AG08396 (cell line): ENCODE measurements at places on chromosomes 5 and 9.

DNA sequence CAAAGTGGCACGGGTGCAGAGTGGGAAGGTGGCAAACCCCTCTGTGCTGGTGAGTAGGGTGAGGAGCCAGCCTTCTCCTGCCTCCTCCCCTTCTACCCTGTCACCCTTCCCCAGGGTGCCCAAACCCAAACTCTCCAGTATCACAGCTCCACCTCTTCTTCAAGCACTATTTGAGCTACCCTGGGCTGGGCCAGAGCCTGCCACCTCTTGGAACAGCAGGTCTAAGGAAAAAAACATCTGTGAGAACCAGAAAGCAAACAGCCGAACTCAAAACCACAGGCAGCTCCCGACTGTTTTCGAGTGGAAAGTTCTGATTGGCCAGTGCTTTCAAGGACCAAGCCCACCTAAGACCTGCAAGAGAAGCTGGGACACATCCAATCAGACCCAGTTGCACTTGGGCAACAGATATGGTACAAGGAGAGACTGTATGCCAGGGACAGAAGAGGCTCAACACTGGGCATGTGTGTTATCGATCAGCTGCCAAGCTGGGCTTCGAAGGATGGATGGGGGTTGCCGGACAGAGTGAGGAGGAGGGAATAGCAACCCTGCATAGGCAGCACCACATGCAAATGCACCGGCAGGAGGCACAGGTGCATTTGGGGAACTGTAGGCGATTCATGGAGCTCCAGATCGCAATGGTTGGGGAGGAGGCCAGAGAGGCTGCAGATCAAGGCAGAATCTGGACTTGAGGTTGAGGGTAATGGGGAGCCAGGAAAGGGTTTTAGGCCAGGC, 19.7 kb downstream of the ACSL6 start:
- no peak for DNase-seq

GRCh38 chr5:147831465-147831864, at the start of gene SPINK1:
SPINK1 (minus strand) TSS chr5:147831671; CDS start chr5:147831577, 94 bp downstream.
- no peak for DNase-seq

- no peak for DNase-seq
Observed at GRCh38 chr5:100275631-100276030, 259.5 kb upstream of the FAM174A start.

- DNase-seq: no peak
Observed at GRCh38 chr5:10750909-10751308, 10.1 kb downstream of the DAP start.

DNA sequence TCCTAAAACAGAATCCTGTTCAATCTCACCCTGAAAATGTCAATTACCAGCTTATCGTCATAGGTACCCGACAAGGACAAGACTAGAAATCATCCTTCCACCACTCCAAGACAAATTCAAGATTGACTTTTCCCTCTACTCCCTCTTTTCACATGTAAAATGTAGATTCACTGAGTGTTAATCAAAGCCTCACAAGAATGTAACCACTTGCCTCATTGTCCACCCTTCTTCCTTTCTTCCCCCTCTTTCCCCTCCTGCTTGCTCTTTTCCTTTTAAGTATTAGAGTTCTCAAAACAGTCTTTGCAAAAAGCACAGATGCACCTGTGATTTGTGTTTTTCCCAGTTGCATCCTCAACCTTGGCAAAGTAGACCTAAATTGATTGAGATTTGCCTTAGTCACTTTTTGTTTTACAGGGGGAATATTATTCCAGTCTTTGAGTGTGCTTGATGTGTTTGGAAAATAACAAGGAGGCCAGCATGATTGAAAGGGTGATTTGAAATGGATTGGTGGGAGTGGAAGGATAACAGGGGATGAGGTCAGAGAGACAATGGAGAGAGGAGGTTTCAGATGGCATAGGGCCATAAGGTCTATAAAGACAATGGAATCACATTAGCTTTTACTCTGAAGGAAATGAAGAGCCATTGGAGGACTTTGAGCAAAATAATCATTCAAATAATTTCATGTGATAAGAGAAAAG, 231.3 kb upstream of the TYRP1 start:
- DNase-seq: no peak

DNA sequence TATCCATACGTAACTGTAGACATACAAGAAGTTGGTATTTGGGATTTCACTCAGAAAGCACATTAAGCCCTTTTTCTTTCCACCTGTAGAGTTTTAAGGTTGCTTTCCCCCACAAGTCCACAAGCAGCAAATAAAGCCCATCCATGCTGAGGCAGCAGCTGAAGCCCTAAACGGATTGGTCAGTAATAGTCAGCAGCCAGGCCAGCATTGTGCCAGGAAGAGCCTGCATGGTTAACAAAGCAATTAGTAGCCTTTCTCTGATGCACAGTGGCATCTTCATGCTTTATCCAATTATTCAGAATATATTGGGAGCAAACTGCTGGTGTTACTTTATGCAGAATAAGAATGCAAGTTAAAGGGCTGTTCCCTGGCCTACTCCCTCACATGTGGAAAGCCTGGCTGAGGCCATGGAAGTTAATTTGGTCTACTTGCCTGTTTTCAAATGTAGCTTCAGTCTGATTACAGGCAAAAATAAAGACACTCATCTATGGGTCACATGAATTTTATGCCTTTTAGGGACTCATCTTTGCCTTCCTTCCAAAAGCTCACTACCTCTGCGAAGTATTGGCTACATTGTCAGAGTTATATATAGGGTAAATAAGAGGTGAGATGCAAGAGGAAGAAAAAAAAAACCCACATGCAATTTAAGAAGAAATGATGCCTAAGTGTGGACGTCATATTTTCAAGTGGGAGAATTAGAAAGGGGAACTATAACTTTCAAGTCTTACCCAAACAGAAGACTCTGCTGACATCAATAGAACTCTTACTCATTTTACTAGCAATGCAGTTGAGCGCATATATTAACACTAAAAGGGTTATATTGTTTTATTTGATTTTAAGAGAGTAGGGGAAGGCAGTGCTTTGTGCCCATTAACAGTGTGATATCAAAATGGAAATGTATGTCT, 15.9 kb downstream of the EBF1 start:
- no peak for DNase-seq

GRCh38 chr5:40494631-40495236, 185.0 kb upstream of the PTGER4 start:
- DNase-seq: peak; percentile 16

- DNase-seq: no peak
Observed at GRCh38 chr5:86974955-86975354, 292.7 kb upstream of the RASA1 start.

DNA sequence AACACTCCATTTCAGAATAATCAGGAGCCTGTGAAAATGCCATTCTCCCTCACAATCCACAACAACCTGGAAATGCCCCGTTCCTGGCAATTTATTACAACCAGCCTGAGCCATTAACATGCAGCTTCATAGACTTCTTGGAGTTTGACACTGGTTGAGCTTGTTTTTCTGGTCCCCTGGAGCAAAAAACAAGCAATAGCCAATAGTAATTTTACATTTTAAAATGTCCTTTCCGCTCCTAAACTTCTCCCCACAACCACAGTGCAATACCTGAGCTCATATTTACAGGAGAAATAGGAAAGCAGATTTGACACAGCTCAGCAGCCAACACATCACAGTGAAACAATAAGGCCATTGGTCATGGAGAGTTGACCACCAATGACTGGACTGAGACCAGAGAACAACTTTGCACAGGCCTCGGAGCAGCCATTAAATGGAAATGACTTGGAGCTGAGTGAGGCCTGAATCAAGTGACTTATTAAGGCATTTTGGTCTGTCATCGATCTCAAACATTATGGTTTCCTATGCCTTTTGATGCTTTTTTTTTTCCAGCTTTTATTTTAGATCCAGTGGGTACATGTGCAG, 73.0 kb downstream of the ENC1 start:
- DNase-seq: no peak

DNA sequence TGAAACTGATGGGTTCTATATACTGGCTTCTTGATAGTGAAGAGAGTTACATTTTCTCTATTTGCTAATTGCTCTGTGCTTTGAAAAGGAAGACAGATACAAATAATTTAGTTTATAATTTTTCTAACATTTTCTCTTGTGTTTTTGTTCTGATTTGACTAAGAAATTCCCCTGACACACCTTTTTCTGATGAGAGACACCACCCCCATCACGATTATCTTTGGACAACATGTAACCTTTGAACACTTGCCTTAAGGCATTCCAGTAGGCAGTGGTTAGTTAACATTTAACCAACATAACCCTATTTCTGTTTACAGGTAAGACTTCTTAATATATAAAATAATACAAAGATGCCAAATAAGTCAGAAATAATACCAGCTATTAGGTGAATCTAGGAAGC, 4.1 kb upstream of the PTBP3 start:
- DNase-seq: no peak

DNA sequence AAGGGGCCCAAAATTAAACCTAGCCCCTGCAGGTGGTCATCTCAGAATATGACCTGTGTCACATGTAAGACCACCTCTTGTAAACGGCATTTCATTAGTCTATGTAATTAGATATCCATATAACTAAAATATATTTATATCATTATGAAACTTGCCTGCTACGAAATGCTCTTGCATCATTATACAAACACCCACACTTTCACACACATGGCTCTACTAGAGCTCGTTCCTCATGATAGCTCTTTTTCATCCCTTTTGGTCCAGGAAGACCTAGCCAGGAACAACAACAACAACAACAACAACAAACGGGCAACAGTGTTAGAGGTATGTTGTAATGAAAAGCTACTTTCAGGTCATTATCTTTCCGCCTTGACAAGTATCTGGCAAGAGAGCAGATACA, 58.6 kb downstream of the LHFPL2 start:
- no peak for DNase-seq

DNA sequence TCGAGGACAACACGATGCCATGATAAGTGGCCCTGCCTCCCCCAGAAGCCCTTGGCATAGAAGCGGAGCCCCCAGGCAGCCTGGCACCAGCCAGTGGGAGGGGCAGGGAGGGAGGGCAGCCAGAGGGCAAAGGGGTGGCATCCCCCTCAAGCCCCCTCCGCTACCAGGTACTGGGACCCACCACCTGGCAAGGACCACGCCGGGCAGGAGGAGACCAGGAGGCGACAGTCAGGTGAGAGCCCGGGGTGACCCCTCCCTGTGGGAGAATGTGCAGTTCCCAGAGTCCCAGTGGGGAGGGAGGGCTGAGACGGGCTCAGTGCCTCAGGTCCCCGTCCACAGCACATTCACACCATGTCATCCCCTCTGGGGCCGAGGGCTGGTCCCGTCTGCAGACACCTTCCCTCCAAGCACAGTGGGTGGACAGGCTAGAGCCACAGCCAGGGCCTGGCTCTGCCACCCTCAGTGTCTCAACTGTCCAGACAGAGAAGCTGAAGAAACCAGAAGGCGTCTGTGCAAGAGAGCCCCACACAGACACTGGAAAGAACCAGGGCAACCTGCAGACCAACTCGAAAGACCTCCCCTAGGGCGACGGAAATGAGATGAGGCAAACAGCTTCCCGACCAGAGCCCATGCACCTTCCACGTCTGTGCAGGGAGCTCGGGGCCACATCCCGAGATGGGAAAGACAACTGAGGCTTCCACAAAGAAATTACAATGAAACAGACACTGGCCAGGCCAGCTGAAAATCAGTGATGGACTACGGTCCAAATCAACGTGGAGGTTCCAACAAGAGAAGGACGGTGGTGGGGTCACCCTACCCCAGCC, 11.1 kb downstream of the BRD3 start:
- DNase-seq: no peak

- DNase-seq: no peak
Observed at GRCh38 chr5:76590027-76590426, 33.2 kb downstream of the F2RL2 start.

DNA sequence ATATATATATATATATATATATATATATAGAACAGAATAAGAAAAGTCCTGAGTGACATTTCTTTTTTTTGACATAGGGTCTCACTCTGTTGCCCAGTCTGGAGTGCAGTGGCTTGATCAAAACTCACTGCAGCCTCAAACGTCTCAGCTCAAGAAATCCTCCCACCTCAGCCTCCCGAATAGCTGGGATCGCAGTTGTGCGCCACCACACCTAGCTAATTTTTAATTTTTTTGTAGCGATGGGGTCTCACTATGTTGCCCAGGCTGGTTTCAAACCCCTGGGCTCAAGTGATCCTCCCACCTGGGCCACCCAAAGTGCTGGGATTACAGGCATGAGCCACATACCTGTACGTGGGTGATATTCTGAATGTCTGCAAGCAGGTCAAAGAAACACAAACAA, 48.3 kb downstream of the SPRY4 start:
- no peak for DNase-seq

- no peak for DNase-seq
Observed at GRCh38 chr5:10964806-10965205, 203.8 kb upstream of the DAP start.

DNA sequence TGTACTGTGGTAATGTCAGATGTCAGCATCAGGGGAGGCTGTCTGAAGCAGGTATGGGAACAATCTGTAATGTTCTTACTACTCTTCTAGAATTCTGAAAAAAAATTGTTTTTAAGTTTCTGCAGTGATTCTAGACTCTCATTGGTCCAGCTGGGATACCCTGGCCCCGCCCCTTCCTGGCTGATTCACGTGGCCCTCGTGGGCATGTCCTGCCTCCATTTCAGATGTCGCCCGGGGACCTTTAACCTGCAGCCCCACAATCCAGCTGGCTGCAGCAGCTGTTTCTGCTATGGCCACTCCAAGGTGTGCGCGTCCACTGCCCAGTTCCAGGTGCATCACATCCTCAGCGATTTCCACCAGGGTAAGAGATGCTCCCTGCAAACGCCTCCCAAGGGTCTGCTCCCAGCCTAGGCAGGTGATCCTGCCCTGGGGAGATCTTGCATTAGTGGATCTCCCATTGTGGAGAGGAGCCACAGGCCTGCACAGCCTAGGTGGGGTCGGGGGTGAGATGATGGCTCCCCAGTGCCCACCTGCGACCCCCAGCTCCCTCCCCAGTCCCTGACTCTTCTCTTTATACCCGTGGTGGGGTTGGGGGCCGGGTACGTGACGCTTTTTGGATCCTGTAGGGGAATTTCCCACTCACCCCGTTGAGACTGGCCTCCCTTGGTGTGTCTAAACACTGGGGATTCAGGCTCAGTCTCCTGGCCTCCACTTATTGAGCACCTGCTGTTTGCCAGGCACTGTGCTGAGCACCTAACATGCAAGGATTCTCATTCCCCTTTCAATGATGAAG, 36.5 kb downstream of the LAMC3 start:
- no peak for DNase-seq
